Activated CD4-positive, alpha-beta T cell treated with anti-CD3 and anti-CD28 coated beads, Interleukin-2, amount 50 U/mL, for 48 hours (primary cell): ENCODE measurements at places on chromosomes 3 and 15.

- no peak for DNase-seq
Observed at GRCh38 chr15:89632563-89633430, 22.5 kb downstream of the KIF7 start.

DNA sequence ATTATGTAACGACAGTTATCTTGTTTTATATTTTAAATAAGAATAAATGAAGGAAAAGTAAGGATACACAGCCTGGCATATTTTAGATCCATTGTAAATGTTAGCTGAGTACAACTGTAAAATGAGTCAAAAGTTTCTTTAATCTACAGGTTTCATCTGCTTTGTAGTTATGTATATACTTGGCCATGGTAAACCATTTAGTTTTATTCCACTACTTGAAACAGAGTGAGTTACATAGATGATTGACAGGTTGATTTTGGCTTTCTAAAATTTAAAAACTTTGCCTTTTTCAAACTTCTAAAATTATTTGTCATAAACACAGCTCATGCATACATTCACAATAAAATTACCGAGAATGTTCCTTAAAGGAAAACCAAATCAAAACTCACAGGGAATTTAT is 371.2 kb downstream of the ROBO1 start:
- DNase-seq, result no peak

GRCh38 chr3:122612696-122613095 is 35.2 kb downstream of the PARP15 start:
- DNase-seq, result no peak

DNA sequence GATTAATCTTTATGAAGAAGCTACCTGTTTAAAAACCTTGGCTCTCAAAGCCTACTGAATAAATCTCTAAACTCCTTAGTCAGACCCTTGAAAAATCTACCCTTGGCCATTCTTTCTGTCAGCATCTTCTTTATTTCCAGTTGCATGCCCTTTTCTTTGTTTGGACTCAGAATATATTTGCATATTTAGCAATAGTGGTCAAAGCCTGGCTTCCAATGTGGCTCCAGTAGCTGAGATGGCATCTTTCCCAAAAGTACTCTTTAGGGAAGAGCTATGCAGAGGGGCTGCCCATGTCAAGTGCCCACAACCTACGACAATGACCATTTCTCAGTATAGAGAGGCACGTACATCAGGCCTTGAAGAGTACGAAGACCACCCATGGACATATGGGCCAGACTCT is 47.2 kb downstream of the TLNRD1 start:
- DNase-seq, result no peak

- DNase-seq, result no peak
Observed at GRCh38 chr3:106610362-106610959, 741.6 kb upstream of the CBLB start.

DNA sequence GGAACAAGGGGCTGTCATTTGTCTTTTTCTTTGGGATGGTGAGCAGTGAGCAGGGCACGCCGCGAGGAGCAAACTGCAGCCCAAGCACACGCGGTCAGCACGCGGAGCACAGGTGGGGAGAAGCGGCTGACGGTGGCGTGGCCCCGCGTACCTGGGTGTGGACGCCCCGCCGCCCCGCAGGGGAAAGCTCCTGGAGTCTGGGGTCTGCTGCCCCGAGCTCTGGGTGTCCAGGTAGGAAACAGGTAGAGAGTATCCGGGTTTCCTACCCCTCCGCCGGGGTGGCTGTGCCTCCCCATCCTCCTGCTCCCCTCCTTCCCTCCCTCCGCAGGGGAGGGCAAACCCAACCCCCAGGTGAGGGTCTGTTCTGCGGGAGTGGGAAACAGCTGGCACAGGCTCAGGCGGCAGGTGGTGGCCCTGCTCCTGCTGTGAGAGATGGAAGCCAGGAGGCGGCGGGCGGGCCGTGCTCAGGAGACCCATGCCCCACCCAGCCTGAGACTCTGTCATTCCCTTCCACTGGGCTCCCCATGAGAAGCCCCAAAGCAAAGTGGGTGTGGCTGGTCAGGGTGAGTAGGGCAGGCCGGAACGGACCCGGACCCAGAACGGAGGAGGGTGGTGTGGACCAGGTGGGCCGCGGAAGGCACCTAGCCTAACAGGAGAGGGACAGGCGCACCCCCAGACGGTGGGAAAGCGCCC is 56.9 kb upstream of the CGNL1 start:
- no peak for DNase-seq

- DNase-seq, result no peak
Observed at GRCh38 chr3:56879436-56880215, 77.9 kb upstream of the ARHGEF3 start.

DNA sequence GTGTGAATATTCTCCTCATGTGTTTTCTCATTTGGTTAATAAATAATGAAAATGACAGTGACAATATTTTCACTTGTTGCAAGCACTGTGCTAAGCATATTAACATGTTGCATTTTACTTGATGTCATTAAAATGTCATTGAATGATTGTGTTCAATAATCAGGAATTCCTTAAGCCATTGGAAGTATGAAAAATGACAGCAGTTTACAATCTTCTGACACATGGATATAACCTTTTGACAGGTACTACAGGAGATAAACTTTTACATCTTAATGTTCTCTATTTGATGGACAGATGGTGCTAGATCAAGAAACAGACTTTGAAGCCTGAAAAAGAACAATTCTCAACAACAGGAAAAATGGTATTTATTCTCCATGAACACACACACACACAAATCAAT is 1138.3 kb downstream of the ROBO2 start:
- no peak for DNase-seq

DNA sequence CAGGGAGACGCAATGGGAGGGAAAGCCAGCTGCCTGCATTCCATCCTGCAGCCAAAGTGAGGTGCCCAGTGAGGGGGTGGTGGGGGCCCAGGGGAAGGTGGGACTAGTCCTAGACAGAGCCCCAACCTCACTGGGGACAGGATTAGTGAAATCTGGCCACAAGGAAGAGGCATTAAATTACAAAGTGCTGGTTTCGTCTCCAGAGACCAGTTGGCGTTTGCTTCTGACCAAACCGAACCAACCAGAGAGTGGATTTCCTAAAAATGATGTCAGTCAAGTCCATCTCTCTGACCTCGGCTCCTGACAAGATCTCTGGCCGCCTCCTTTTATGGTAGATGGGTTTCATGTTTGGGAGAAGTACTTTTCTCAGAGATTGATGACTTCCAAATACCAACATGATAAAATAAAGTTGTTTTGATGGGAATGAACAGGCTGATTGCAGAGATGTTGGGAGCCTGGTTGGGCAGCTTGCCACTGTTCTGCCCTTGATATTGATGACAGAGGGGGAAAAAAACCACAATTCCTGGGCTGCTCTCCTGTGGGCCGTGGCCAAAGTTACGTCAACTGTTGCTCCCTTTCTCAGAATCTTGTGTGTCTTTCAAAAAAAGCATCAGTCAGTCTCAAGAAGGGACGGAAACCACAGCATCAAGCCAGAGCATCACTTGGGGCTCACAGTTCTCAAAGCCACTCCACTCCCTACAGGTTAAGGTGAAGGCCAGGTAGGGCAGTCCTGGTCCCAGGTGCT is 24.6 kb downstream of the ITGA11 start:
- DNase-seq, result no peak

GRCh38 chr15:100733101-100733842 is 130.9 kb downstream of the ASB7 start:
- no peak for DNase-seq

GRCh38 chr3:126816986-126817777 is 113.1 kb downstream of the CHCHD6 start:
- no peak for DNase-seq

DNA sequence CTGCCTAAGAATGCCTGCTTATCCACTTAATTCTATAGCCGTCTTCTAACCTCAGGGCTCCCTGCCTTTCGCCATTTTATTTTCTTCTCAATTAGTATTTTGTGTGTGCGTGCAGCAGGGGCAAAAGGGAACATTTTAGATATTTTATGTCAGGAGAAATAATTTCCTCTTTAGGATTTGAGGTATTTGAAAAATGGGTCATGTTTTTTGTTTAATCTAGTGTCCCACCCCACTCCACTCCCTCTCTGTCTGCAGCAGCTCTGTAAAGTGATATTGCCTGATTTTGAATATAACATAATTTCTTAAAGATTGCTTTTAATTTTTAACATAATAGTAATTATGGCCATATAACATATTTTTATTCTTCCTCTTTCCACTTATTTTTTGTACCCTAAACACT is 593.2 kb upstream of the DPPA4 start:
- no peak for DNase-seq

- no peak for DNase-seq
Observed at GRCh38 chr3:39219702-39220101, 27.3 kb upstream of the XIRP1 start.

DNA sequence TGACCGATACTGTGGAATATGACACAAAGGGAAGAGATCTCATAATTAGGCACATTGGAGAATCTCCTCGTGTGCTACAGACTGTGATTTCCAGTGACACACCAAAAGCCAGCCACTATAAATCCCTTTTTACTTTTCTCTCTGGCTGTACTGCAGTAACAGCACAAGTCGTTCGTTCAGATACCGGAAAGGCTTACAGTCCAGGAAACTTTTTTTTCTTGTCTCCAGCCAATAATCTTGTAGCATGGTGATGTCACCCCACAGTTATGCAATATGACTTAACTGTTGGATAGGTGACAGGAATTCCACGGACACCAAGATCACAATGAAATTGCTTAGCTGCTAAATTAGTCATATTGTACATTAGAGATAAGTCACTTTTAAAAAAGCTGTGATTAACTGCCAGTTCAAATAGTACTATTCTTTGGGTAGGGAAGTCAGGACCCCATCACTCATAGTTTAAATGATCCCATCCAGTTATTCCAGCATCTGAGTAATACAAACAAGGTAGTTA is 36.3 kb upstream of the TSC22D2 start:
- DNase-seq, result no peak

GRCh38 chr3:78337801-78338211 is 1297.9 kb downstream of the ROBO2 start:
- DNase-seq, result no peak

- no peak for DNase-seq
Observed at GRCh38 chr3:156639414-156640023, 34.9 kb upstream of the TIPARP start.

DNA sequence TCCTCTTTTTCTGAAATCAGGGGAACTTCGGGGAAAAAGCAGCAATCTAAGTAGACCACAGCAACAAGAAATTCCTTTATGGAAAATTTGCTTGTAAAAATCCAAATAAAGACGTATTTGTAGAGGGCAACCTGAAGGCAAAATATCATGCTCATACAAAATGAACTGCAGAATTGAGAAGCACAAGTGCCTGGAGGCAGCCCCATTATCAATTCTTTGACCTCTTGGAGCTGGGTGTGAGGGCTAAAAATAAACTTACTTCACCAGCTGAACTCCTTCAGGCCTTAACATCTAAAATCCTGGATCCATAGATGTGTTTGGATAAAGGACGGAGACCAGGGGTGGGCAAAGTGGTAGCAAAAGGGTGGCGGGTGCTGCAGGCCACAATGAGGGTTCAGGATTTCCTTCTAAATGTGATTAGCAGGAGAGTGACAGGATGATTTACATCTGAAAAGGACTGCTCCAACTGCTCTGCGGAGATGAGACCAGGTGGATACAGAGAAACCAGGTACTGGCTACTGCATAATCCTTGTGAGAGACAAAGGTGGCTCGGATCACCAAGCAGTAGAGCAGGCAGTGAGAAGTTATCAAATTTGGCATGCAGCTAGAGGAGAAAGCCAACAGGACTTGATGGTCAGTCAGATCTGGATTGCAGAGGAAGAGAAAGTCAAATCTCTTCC is 81.7 kb upstream of the TJP1 start:
- DNase-seq, result no peak

DNA sequence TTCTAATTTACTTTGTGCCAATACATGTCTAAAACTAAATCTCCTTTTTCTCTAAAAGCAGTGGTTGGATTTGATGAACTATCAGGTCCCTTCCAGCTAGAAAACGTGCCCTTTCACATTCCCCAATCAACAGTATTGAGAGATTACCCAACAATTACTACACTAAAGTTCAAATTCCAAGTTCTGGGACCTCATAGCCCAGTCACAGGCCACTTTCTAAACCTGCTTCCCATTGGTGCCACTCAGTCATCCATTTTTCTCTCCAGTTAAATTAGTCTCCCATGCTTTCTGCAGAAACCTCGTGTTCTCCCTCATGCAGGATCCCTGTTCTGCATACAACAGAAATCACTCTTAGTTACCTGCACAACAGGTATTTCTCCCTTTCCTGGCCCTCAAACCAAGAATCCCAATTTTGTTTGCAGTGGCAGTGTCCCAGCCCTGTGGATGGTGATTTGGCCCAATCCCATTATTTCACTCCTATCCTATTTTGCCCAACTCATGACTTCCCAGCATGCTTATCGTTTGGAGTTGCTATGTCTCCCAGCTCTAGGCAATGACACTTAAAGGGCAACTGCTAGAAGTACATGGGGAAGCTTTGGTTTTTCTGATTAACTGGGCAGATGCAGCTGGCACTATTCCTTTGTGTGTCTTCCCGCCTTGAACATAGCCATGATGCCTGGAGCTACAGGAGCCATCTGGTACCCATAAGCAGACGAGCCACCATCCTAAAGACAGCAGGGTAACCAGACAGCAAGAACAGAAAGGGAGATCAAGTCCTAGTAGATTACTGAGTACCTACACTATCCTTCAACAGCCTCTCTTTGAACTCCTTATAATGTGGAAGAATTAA is 224.2 kb downstream of the MINAR1 start:
- no peak for DNase-seq
